H1 (cell line): ENCODE measurements at places on chromosomes 6 and 20.

- no peak for DNase-seq
These were observed 220.7 kb upstream of the CITED2 start for GRCh38 chr6:139595183-139595582.

DNA sequence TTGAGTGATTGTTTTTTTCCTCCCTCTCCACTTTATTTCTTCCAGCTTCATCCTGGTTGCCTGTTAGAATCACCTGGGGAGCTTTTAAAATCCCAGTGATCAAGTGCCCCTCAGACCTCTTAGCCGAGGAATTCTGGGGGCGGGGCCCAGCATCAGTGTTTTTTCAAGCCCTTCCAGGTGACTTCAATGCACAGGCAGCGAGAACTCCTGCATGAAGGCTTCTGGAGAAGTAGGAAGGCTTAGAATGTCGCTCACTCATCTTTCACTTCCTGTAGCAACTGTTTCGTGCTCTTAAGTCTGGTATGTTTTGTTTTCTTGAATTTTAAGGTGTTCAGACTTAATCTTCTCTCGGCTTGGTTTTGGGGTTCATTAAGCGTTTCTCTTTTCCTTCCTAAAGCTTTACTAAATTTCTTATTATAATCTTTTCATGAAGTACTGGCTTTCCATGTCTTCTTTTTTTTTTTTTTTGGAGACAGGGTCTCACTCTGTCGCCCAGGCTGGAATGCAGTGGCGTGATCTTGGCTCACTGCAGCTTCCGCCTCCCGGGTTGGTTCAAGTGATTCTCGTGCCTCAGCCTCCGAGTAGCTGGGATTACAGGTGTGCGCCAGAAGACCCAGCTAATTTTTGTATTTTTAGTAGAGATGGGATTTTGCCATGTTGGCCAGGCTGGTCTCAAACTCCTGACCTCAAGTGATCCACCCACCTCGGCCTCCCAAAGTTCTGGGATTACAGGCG lies 30.9 kb upstream of the TULP1 start:
- DNase-seq: peak; percentile 54

DNA sequence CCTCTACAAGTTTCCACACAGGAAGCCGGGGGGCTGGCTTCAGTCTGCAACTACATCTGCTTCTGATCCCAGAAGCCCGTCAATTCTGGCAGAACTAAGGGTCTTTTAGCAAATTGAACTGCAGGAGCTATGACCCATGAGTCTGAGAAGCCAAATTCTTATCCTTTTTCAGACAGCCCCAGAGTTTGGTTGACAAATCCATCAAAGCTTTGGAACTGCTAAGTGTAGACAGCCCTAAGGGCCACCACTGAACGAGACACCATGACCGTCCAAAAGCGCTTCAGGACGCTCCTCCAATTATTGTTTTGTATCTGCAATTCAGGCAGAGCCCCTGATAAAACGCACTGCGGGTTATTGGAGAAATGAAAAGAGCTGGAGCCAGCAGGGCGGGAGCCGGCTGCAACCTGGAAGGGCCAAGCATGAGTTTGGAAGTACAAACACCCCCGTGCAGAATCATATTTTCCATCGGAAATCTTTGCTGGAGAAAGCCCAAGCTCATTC lies 67.1 kb downstream of the GNAS-AS1 start:
- DNase-seq: no peak

DNA sequence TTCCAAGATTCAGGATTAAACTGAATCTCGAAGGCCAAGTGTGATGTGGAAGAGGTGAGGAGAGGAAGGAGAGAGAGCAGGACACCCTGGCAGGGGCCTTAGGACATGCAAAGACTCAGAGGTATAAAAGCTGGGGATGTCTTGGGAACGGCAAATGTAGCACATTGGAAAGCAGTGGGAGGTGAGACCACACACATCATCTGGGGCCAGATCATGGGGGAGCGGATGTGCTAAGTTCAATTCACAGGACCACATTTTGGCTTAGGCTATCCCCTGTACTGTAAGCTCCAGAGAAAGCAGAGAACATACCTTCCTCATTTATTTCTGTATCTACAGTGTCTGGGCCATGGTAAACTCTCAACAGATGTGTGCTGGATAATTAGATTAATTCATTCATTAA lies 59.5 kb upstream of the MBOAT1 start:
- no peak for DNase-seq

- DNase-seq: no peak
These were observed 213.3 kb upstream of the SSTR4 start for GRCh38 chr20:22821796-22822195.

GRCh38 chr6:32952817-32953739 lies at the start of gene HLA-DMA:
Gene HLA-DMA (minus strand): TSS chr6:32953097. CDS start chr6:32953036, 61 bp downstream.
- DNase-seq: peak; percentile 82

DNA sequence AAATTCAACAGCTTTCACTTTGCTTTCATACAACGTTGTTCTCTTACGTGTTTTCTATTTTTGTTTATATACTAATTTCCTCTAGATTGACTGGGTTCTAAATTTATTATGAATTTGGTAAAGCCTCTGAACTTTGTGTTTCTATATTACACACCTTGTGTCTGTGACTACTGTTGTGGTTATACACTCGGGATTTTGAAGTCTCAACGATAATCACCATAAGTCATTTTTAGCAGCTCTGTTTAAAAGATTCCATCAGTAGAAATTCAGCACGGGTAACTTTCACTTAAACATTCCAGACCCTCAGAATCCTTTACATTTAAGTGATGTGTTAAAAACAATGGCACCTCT lies 31.8 kb upstream of the HBS1L start:
- no peak for DNase-seq

GRCh38 chr6:154995254-154996015 lies at the start of gene TIAM2:
Gene TIAM2 (plus strand): TSS chr6:154995315. CDS start chr6:155129224, 133,909 bp downstream.
- DNase-seq: no peak

DNA sequence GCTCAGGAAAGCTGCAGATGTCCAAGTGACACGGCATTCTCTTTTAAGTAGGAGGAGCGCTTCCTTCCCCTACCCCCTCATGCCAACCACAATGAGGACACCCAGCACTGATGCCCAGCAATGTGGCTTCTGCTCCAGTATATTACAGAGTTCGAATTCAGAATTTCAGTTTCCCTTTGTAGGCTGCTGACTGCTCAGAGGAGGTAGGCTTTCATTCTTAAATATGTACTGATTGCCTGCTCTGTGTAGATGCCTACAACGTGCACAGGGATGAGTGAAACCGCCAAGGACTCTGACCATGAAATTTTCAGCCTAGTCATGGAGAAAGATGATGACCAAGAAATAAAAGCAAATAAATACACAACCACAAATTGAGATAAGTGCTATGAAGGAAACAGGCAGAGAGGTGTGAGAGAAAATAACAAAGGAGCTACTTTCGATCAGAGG lies 50.9 kb upstream of the TNFAIP3 start:
- no peak for DNase-seq

DNA sequence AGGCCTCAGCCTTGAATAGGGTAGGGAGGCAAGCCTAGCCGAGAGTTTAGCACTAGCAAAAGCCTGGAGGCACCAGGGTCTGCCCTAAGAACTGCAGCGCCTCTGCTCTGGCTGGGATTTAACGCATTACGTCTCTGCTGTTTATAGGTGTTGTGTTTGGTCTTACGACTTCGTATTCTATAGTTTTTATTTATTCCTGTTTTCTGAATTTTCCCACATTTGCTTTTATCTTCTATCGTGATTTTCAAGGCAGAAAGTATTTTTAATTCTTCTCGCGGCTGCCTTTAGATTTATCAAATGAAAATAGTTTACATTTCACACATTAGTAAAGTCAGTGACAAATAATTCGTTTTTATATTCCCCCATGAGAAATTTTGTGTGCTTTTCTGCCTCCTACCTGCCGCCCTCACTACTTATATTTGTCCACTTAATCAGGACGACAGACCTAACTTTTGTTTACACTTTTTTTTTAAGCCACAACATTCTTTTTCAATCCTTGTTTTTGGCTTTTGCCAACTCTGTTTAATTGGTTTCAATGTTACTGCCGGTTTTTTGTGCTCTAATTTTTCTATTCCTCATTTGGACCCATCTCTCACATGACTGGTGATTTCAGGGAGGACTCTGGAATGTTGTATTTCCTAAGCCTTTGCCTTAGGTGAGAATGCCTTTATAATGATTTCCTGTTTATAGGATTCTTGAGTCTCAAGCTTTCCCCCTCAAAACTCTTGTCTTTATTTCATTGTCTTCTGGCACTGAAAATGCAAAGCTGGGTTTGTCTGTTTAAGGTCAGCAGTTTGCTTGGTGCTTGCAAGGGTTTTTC lies 1.3 kb upstream of the LZTS3 start:
- peak; percentile 31 for DNase-seq

GRCh38 chr6:34912715-34913464 lies 23.8 kb downstream of the ANKS1A start:
- DNase-seq: no peak

DNA sequence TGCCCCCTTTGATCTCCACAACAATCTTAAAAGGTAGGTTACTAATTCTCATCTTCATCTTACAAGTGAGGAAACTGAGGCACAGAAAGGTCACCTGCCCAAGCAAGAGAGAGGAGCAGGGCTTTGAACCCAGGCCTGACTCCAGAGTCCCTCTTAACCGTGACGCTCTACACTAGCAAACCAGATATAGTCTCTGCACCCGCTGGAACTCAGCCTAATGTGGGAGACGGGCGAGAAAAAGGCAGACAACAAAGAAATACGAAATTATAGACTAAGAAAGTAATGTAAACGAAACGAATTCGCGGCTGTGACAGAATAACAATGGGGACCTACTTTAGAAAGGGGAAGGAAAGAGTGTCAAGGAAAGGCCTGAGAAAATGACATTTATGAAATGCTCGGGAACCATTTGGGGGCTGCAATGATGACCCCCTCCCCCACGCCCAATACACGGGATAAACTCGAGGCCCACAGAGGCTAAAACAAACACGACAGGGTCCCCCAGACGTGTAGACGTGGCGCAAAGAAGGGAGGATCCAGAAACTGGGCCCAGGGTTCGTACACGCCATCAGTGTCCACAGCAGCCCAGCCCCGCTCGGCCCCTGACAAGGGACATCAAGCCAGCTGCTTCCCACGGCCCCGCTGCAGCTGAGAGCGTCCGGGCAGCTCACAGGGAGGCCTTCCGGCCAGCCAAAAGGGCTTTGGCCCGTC lies 637 bp downstream of the TRPC4AP start:
- DNase-seq: no peak

GRCh38 chr6:55450005-55450404 lies 122.7 kb downstream of the GFRAL start:
- no peak for DNase-seq

DNA sequence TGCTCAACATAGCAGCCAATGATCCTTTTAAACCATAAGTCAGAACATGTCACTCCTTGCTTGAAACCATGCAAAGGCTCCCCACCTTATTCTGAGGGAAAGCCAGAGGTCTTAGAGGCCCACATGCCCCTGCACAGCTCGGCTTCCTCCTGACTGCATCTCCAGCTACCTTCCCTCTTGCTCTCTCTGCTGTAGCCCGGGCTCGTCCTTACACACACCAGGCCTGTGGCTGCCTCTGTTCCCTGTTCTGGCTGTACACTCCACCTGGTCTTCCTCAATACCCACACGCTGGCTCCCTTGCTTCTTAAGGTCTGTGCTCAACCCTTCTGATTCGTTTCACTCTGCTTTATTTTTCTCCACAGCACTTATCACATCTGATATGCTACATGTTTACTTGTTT lies 116.2 kb downstream of the TNFAIP3 start:
- DNase-seq: no peak

GRCh38 chr20:54268941-54269340 lies 61.1 kb downstream of the PFDN4 start:
- DNase-seq: peak; percentile 25

GRCh38 chr6:82521369-82521768 lies 157.8 kb downstream of the TPBG start:
- no peak for DNase-seq

GRCh38 chr6:110826236-110827129 lies 11.2 kb upstream of the CDK19 start:
- DNase-seq: no peak

DNA sequence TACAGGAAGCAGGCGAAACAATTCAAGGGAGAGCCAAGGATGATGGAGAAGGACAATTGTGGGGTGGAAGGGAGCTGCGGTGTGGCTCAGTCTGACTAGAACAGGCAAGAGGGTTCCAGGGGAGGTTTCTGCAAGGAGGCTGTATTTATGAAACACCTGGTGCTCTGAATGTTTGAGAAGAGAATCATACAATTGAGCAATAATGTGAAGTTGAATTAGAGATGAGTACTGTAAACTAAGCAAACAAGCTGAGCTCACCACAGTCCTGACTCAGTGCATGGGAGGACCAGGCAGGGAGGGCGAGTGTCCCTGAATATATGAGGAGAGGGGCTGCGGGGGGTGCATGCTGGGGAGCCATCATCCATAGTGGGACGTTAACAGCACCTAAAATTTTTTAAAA lies 279.7 kb downstream of the KIF16B start:
- no peak for DNase-seq

DNA sequence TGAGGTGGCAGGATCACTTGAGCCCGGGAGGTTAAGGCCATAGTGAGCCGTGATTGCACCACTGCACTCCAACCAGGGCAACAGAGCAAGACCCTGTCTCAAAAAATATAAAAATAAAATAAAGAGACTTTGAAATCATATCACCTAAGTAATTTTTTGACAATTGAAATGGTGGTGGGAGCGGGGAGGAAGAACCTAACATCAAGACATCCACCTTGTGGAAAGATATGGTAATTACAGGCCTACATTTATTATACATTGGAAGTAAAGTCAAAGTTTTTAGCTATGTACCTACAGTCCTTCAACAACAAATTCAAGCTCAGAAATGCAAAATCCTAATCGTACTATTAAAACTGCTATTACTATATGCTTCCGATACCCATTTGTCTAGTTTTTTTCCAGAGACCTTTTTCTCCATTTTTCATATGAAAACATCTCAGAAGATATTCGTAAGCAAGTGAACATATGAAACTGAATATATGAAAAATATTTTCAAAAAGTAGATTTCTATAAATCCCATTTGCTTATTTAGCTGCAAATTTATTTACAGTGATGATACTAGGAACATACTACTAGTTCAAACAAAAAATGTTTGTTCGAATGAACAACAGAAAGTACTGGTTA lies 83.3 kb downstream of the SYCP2 start:
- no peak for DNase-seq

GRCh38 chr20:3935956-3936340 lies 46.8 kb downstream of the PANK2 start:
- no peak for DNase-seq

DNA sequence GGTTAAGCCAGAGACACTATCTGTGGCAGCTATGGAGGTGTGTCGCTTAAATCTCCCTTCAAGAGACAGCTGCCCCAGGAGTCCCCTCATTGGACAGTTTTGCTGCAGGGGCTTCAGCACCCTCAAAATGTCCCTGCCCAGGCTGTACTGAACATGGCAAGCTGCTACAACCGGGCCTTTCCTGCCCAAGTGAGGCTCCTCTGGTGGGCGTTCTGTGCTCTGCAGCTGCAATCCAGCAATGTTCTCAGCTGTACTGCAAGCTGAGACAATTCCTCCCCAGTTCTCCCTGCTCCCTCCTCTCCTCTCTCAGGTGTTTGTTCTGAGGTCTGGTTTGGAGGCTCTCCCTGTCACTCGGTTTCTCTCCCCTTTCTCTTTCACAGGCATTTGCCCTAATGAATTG lies 190.8 kb upstream of the LAMP5 start:
- peak; percentile 5 for DNase-seq

- DNase-seq: no peak
These were observed 8.7 kb downstream of the UBR2 start for GRCh38 chr6:42572523-42572922.
